PC-9 (cell line): ENCODE measurements at places on chromosomes 12 and 14.
A peak's percentile ranks its signal among the peaks of the same experiment; 100 is the strongest.

DNA sequence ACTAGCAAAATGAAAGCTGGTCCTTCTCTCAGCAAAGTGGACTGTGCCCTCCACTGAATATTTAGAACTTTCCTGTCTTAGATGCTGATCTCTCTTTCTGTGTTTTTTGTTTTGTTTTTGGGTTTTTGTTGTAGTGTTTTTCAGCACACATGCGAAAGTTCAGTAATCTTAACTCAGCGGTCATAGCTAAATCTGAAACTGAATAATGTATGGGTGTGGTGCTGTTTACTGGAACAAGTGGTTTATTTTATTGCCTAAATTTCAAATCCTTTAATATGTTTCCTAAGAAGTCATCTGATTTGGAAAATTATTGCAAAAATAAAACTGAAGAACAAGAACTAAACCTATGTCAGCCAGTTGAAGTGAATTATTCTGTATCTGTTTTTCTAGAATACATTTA lies 116.0 kb upstream of the LRIG3 start:
- DNase-seq, result no peak

GRCh38 chr12:1592444-1593173 lies 1.8 kb downstream of the FBXL14 start:
- DNase-seq, result peak; percentile 28

- DNase-seq, result peak; percentile 46
Observed at GRCh38 chr12:64633940-64634337, 23.6 kb downstream of the RASSF3 start.

DNA sequence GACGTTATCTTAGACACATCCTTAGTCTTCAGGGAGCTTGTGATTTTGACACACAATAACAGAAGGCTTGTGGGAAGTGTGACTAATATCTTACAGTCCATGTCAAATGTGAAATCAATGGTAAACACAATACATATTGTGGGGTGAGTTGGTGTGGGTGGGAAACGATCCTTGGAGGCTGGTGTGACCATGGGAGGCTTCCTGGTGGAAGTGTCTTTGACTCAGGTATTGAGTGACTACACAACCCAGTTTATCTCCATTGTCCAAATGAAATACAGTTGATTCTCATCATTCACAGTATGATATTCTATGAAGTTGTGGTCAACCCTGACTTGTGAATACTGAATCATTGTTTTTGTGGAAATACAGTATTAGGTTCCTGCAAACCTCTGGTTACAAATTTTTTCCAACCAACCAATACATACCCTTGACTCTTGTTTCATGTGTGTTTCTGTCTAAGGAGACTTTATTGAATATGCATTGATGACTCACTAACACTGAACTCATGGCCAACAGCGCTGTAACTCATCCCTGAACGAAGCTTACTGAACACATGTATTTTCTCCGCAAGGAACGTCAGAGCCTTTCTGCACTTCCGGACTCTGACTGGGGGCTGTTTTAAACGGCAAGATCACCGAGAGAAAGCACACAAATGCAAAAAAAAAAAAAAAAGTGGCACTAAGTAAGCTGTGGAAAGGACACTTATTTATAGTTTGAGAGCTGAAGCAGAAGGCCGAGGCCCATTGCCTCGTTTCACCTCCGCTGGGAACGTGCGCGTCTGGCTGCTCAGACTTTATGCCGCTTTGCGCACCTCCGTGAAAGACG lies 59.0 kb downstream of the CLMN start:
- no peak for DNase-seq

- no peak for DNase-seq
Observed at GRCh38 chr12:95571369-95571768, 20.1 kb upstream of the USP44 start.

DNA sequence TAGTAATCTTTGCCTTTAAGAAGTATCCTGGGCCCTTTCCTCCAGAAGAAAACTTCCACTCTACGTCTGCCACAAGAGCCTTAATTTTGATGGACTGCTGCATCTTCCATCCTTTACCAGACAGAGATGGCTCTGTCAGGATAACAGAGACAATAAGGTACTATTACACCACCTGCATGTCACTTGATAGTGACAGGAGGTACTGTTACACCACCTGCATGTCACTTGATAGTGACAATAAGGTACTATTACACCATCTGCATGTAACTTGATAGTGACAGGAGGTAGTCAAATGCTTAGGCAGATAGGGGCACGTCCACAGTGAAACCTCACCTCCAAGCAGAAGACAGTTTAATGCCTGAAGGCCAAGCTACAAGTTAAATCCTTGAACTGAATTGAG lies 13.9 kb downstream of the OR6C74 start:
- DNase-seq, result no peak

GRCh38 chr14:54291491-54292191 lies 105.2 kb upstream of the CDKN3 start:
- DNase-seq, result no peak

- DNase-seq, result no peak
Observed at GRCh38 chr14:103125098-103126070, 2.1 kb downstream of the TNFAIP2 start.

DNA sequence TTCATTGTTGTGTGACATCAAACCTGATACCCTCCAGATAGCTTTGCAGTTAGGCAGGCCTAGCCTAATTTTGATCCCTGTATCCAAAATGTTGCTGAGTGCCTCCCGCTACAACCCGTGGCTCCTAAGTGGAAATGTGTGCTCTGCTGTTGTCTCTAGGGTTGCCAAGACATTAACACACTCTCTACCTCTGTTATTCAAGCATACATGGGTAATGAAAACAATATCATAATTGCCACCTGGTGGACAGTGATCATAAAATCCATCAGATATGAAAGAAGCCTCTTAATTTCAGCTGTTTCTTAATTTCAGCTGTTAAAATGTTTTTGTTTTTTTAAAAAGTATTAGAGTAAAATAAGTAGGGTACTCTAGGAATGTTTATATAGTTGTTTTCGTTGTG lies 93.5 kb downstream of the PLEKHA5 start:
- no peak for DNase-seq

DNA sequence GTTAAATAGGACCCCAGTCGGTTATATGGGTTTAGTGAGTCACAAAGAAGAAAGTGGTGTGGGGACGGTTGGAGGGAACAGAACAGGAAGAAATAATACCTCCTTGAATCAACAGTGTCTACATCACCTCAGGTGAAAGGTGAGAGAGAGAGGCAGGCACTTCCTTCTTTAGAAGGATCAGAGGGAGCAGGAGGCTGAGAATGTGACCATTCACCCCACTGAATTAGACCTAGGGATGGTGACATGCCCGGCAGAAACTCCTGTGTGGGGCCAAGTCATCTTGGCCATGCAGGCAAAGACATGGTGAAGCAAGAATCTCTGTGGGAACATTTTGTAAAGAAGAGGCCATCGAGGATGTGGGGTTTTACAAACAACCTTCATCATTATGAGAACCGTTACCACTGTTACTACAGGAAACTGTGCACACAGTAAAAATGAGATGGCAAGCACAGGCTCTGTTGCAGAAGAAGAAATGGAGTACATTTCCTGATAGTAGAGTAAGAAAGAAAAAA lies 1196.9 kb downstream of the VRK1 start:
- no peak for DNase-seq

- no peak for DNase-seq
Observed at GRCh38 chr14:66635435-66635834, 127.5 kb downstream of the GPHN start.

GRCh38 chr14:68651652-68652432 lies 141.0 kb downstream of the ZFP36L1 start:
- DNase-seq, result no peak

- no peak for DNase-seq
Observed at GRCh38 chr12:31586728-31587127, 4.2 kb downstream of the DENND5B start.

DNA sequence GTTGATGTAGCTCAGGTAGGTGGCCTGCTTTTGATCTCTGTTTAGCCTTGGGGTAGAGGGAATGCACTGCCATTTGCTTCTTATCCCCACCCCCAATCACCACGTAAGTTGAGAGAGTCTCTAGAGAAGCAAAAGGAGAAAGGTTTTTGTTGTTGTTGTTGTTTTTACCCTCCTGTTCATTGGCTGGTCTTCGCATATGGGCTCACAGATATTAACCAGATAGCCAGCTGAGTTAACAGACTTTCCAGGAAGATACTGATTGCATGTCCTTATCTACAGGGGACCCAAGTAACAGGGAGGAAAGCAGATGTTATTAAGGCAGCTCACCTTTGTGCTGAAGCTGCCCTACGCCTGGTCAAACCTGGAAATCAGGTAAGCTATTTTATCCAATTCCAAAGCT lies 2.9 kb downstream of the PA2G4 start:
- DNase-seq, result no peak

GRCh38 chr12:80936353-80936641 lies 1.4 kb downstream of the LIN7A start:
- DNase-seq, result no peak

GRCh38 chr12:124389138-124389724 lies 94.3 kb downstream of the RFLNA start:
- peak; percentile 88 for DNase-seq

DNA sequence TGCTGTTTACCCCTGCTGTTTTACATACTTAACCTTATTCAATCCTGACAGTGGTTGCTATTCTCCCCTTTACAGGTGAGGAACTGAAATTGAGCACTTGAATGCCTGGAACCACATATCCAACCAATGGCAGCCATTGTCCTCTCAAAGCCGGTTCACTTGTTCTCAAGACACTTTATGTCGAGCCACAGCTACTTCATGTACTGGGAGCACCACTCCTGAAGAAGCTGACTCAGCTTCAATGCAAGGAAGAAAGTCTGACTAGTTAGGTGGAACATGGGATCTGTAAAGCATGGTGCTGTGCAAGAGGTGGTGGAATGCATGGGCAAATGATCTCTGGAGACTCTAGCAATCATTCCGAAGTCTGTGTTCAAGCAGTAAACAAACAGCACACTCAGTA lies 113.9 kb upstream of the CPM start:
- no peak for DNase-seq

GRCh38 chr14:71523630-71524319 lies 408.5 kb upstream of the RGS6 start:
- no peak for DNase-seq

GRCh38 chr12:27193854-27194544 lies 50.1 kb upstream of the STK38L start:
- DNase-seq, result no peak

GRCh38 chr14:61335049-61335448 lies 13.7 kb downstream of the PRKCH start:
- DNase-seq, result no peak
